ENCODE measurements at places on chromosomes 6 and 20.

- no peak for DNase-seq
These were observed 180.5 kb downstream of the ISM1 start for GRCh38 chr20:13401596-13401995.

- DNase-seq, result no peak
These were observed 388.8 kb downstream of the CDC5L start for GRCh38 chr6:44776344-44776743.

- DNase-seq, result no peak
These were observed 112.6 kb downstream of the CDC5L start for GRCh38 chr6:44500074-44500473.

GRCh38 chr6:64000818-64001491 is 365.4 kb downstream of the PHF3 start:
- no peak for DNase-seq

GRCh38 chr20:24102290-24102689 is 113.7 kb upstream of the GGTLC1 start:
- DNase-seq, result no peak

- no peak for DNase-seq
These were observed 642 bp downstream of the NKX2-2 start for GRCh38 chr20:21513181-21513663.

GRCh38 chr6:118902726-118903125 is 8.8 kb downstream of the ASF1A start:
- DNase-seq, result no peak

DNA sequence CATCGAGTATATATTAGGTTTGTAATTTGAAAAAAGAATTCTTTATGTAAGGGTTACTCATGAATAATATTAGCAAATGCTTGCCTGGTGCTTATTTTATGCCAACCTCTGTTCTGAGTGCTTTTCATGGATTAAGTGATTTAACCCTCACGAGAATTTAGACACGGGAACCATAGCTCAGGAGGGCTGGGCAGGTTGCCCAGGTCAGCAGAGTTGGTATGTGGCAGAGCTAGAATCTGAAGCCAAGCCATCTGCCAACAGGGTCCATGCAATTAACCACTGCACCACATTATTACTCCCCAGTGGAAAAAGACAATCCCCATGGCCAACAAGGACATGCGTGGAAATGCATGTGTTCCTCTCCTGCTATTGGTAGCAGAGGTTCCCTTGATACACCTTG is 345.6 kb downstream of the CDC5L start:
- DNase-seq, result no peak

GRCh38 chr6:123518441-123519188 is 118.1 kb downstream of the TRDN start:
- no peak for DNase-seq

All from cerebellar nuclear complex (tissue), 1 donor.